ENCODE measurements at places on chromosomes 3 and 15. TPM values are rescaled to one million over a fixed set of nuclear protein-coding genes. Genes with fewer than 3 reads are reported as not detected.

Gene DUOXA2
- not detected for total RNA-seq

GRCh38 chr3:52357151-52358080, 41.3 kb downstream of the DNAH1 start:
- peak overlapping the region; percentile 77 for H3K27ac ChIP-seq
- H3K27me3 ChIP-seq = no peaks in the 10 kb centered on the region
- H3K4me3 ChIP-seq = no peak overlapping the region
- no peak for DNase-seq
- H3K4me1 ChIP-seq = peaks cover 11% of the 10 kb centered on the region
- peaks cover 10% of the 10 kb centered on the region for H3K36me3 ChIP-seq

DNA sequence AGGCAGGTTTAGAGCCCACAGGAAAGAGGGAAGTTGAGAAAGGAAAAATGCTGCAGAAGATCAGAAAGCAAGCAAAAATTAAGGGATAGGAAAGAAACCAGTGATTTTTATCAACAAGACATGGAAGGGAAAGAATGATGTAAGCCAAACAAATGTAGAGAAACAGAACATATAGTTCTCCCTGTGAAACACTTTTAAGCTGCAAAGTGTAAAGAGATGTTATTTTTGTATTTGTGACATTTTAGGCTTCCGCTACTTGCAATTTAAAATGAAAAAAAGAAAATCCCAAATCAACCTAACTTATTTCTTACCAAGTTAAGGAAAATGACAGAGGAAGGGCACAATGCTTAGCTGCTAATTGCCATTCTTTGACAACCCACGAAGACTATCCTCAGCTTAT, 111.6 kb downstream of the PDCD6IP start:
- no peaks in the 10 kb centered on the region for H3K36me3 ChIP-seq
- no peak overlapping the region for H3K4me3 ChIP-seq
- H3K4me1 ChIP-seq = no peaks in the 10 kb centered on the region
- H3K27ac ChIP-seq = no peak overlapping the region
- H3K27me3 ChIP-seq = no peaks in the 10 kb centered on the region

Gene AADACL2
- total RNA-seq = not detected

- H3K27me3 ChIP-seq = no peaks in the 10 kb centered on the region
- no peaks in the 10 kb centered on the region for H3K4me1 ChIP-seq
- no peak for DNase-seq
- no peak overlapping the region for H3K4me3 ChIP-seq
Measured at GRCh38 chr15:48681353-48681752, 35.8 kb upstream of the FBN1 start.

DNA sequence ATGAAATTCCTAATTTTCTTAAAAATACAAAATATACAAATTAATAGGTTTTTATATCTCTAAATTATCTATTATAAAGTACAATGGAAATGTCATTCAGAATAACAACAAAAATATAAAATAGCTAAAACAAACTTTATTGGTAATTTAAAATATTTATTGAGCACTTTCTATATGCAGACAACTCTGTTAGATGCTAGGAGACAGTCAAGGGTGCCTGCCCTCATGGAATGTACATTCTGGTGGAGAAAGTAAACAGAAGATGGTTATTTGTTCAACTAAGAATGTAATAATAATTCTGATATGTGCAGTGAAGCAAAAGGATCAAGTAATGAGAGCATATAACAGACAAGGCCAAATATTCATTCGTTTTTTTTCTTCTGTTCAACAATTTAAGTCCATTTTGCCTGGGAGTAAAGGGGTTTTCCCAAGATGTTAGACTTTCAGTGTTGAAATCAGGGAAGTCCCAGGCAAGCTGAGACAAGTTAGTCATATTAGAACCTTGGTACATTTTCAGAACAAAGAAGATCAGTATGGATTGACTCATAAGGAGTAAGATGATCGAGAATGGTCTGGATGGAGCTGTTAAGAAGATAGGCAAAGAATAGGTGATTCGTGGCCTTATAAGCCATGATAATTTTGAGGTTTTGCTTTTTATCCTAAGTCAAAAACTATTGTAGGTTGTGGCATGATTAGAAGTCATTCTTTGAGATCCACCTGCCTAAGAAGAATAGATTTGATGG, 150.2 kb upstream of the MLF1 start:
- no peaks in the 10 kb centered on the region for H3K27me3 ChIP-seq
- no peak for DNase-seq
- no peak overlapping the region for H3K4me3 ChIP-seq
- H3K36me3 ChIP-seq = peaks cover 20% of the 10 kb centered on the region
- peaks cover 3% of the 10 kb centered on the region for H3K4me1 ChIP-seq

- no peak overlapping the region for H3K27ac ChIP-seq
- DNase-seq = no peak
- no peaks in the 10 kb centered on the region for H3K36me3 ChIP-seq
- peaks cover 4% of the 10 kb centered on the region for H3K27me3 ChIP-seq
- H3K4me1 ChIP-seq = no peaks in the 10 kb centered on the region
Measured at GRCh38 chr15:45866616-45867015, 231.8 kb downstream of the SQOR start.

All from naive thymus-derived CD8-positive, alpha-beta T cell (primary cell).